ENCODE measurements at places on chromosomes 1 and 21.

DNA sequence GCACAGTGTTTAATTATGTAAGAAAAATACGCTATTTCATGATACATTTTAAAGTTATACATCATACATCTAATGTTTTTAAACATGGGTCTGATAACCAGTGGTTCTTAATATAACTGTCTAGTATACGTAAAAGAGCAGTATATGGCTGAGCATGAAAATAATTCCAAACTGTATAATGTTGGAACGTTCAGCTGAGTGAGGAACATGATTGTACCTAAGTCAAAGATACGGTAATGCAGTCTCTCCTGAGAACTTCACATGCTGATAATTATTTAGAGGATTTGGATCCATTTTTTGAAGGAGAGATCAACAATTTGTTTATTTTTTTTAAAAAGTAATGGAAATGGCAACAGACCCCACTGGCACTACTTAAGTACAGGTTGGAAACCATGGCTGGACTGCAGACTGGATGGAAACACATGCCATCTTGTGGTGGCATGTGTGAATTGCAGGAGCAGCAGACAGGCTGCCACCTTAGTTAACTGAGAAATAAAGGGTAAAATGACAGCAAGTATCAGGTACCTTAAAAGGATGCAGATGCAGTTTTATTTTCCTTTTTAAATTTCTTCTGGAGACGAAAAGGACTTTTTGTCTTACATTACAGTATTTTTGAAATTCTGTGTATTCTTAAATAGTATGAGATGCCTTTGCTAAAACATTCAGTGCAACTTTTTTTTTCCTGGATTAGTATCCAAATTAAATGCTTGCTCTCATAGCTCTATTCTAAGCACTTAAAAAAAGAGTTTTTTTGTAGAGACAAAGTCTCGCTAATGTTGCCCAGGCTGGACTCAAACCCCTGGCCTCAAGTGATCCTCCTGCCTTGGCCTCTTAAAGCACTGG lies 73.8 kb downstream of the MTR start:
- DNase-seq: peak; percentile 43

DNA sequence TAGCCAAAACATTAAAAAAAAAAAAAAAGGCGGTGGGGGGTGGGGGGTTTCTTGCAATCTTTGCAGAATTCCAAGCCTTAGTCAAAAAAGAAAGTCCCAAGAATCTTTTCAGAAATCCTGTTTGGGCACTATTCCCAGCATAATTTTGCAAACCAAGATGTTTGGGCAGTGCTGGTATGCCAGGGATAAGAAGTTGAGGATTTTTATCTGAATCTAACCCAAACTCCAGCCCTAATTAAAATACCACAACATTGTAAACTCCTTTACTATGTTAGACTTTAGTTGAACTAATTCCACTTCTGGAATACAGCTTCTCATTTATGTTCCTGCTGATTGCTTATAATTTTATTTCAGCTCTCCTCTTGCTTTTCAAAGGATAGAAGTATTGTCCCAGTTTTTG lies 504.1 kb upstream of the ADGRL2 start:
- DNase-seq: no peak

DNA sequence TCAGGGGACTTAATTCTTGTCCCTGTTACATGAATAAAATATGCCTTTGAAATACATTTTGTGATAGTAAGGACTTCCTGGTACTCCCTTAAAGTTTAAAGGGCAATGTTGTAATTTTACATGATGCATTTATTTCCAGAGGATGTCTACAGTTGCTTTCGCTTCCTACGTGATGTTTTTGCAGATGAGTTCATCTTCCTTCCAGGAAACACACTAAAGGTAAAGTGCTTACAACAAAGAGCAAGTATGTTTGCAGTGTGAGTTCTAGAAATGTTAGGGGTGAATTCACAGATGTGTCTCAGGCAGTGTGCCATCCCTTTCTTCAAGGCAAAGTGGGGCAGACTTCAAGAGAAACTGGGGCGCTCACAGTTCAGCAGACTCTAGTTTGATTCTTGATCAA lies 31.2 kb downstream of the GNPAT start:
- no peak for DNase-seq

DNA sequence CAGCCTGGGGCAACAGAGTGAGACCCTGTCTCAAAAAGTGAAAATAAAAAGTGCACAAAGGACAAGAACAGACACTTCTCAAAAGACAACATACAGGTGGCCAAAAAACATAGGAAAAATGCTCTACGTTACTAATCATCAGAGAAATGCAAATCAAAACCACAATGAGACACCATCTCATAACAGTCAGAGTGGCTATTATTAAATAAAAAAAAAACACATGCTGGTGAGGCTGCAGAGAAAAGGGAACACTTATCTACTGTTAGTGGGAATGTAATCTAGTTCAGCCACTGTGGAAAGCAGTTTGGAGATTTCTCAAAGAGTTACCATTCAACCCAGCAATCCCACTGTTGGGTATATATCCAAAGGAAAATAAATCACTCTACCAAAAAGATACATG lies 173.2 kb downstream of the SMYD3 start:
- DNase-seq: no peak

DNA sequence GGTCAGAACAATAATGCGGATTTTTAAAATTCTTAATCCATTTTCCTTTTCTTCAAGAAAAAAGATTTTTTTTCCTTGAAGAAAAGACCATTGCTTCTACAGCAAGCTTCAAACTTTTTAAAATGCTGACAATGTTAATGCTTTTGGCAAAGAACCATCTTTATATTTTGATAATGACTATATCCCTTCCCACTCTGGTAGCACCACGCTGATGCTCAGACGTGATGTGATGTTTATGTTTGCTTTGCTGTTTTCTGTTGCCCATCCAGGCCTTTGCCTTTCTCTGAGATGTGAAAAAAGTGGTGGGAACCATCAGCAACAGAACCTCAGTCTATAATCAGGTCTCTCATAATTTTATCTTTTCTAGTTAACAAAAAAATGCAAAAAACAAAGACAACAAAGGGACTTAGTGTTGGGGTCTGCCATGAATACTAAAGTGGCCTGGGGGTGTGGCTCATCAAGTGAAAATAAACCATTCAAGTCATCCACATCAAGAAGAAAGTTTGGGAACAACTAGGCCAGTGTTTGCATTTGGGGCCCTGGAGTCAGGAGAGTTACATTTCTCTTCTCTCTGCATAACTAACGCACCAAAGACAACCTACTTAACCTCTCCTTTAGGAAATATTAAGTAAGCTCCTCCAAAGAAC lies 244.6 kb upstream of the DMRTA2 start:
- DNase-seq: no peak

GRCh38 chr1:94801919-94802546 lies 18.1 kb upstream of the SLC44A3 start:
- no peak for DNase-seq

DNA sequence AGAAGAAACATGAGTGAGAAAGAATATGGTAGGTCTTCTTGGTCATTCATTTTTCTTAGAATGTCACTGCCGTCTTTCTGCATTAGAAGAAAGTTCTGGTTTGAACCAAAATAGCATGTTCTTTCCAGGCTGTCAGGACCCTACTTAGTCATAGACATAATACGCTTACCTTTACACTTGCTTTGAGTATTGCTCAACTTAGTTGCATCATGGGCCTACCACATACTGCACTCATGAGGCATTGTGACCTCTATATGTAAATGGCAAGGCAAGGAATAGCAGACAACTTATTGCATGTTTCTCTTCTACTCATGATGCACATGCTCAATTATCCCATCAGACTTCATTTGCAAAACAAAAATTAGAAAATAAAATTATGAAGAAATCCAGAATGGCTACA lies 415.0 kb downstream of the HLX start:
- DNase-seq: no peak

DNA sequence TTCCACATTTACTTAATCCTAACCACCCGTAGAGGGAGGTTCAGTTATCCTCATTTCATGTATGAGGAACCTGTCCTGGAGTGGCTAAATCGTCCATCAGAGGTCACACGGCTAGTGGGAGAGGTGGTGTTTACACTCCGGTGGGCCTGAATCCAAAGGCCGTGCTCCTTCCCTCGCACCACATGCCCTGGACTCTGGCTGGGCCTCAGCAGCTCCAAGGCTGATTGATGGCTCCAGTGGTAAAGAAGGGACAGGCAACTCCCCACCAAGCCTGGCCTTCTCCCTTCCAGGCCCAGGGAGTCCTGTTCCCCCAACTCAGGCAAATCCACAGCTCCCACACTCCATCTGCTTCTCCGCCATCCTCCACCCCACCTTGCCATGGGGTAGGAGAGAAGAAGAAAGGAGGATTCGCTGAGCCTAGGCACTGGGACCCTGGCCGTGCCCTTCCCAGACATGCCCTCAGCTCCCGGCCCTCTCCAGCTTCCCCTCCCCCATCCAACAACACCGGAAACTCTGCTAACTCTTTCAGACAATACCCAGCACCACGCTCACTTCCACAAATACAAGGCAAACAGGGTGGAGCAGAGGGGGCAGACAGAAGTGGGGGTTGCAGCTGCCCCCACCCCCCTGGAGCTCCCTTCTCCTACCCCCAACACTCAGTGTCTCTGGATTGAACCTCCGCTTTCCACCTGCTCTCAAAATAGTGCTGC lies 10.9 kb downstream of the ARHGEF2 start:
- no peak for DNase-seq

DNA sequence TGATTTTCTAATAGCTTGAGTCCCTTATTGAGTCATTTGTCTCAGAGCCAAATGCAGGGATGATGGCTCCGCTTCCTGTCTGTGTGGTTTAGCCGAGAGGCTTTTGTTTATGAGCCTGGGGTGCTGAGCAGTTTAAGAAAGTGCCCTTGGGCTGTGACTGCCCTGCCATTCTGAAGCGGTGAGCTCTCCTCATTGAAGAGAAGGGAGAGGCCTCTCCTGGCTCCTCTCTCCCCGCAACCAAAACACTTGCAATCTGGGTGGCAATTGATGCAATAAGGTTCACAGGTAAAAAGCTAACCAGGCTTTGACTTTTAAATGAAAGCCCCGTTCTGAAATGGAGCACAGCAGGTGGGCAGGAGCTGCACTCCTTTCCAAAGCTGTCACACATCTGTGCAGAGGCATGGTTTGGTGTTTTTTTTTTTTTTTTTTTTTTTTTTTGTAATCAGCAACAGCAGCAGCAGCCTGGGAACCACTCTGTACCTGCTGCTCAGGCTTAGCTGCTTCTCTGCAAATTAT lies 403.7 kb downstream of the SIPA1L2 start:
- DNase-seq: peak; percentile 26

- DNase-seq: no peak
Measured at GRCh38 chr1:62726011-62726442, 37.8 kb upstream of the DOCK7 start.

GRCh38 chr21:33402001-33402979 lies 923 bp upstream of the IFNGR2 start:
- no peak for DNase-seq

DNA sequence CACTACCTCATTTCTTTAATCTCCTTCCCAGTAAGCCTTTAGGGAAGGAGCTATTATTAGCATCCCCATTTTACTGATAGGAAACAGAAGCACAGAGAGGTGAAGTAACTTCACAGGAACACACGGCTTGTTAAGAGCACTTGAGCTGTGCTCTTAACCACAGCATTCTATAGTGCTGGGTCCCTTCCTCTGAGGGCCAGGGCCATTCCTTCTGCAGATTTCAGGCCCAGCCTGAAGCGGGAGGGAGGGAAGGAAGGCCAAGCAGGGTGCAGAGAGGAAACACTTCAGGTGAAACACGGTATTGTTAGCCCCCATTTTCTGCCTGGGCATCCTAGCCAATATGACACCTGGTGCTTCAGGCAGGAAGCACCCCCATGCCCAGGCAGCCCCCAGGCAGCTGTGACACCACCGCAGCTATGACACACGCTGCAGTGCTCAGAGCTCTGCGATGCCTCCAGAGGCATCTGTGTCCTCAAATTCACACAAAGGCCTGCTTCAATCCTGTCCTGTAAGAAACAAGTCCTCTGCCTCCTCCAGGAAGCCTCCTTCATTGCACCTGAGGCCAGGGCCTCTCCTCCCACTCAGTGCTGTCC lies 4.5 kb upstream of the EXTL1 start:
- DNase-seq: peak; percentile 26

GRCh38 chr1:167564612-167565270 lies 11.2 kb upstream of the CREG1 start:
- no peak for DNase-seq

DNA sequence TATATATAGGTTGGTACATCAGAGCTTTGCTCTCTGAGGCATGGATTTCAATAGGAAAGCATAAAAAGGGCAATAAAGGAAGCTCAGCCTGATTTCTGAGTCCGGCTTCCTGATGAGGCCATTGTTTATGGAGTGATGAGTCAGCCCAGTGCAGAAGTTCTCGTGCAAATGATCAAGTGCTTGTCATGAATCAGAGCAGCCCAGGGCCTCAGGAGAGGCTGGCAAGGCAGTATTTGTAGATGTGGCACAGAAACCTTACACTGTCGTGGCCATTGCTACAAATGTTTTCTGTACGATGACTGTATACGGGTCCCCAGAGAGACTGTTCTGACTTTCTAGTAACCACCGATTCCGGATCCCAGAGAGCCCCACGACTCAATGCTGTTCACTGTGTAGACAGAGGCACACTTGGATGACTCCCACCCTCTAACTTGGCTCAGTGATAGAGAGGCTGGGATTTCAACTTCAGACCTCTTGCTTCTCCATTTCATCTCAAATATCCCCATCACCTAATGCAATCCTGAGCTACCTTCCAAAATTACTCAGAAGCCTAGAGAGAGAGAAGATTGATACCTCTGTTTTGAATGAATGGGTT lies 26.8 kb downstream of the UMODL1 start:
- no peak for DNase-seq

GRCh38 chr1:64996541-64997257 lies 30.4 kb upstream of the JAK1 start:
- no peak for DNase-seq

GRCh38 chr1:62247391-62248168 lies 52.9 kb downstream of the L1TD1 start:
- no peak for DNase-seq
